ENCODE measurements at places on chromosomes 16 and 17. TPM values are rescaled to one million over a fixed set of nuclear protein-coding genes. Genes with fewer than 3 reads are reported as not detected.

GRCh38 chr17:16934133-16934795, 37.7 kb downstream of the TNFRSF13B start:
- DNase-seq, result no peak

Gene KRTAP3-1
- polyA plus RNA-seq, result 0.16 TPM

- no peak for DNase-seq
Measured at GRCh38 chr17:65711671-65712276, 150.3 kb upstream of the AXIN2 start.

DNA sequence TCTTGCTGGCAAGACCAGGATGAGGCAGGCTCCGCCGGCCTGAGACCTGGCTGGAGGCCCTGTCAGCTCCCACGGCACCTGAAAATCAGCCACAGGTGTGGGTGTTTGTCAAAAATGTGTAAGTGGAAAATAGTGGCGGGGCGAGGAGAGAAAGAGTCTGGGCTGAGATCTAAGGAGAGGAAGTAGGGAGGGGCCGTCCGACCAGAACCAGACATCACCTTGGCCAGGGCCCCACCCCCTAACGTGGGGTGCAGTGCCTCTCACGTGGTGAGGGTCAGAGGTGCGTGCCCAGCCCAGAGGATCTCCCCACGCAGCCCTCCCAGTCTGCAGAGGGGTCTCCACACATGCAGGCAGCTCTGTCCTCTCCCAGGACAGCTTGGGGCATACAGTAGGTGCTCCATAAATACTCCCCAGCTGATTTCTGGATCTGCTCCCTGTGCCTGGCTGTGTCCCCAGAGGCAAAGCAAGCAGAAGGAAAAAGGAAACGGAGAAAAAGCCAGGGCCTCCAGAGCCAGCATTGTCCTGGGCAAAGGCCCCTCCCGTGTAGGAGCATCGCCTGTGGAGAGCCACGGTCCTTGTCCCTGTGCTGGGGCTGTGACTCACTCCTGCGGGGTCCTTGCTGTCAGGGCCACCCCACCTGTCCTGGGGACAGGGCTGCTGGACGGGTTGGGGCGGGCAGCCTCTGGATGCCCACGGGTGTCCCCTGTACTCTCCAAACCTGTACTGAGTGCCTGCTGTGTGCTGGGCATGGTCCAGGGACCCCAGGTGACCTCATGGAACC, 16.7 kb downstream of the ZFPM1 start:
- DNase-seq, result no peak

Gene ASPSCR1
- polyA plus RNA-seq, result 12.0 TPM

DNA sequence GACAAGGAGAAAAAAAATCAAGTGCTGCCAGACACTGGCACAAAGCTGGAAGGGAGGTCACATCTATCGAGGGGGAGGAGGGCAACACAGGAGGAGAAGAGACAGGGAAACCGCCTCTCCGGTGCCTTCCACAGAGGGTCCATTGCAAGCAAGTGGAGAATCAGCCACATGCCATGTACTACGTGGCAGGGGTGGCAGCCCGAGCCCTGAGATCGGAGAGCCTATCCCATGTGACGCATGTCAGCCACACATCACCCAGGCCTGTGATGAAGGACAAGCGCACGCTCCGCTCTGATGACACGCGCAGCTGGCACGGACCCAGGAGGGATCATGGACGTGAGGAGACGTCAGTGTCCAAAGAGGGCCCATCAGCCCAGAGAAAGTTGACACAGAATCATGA, 30.1 kb downstream of the ADCY9 start:
- no peak for DNase-seq

Gene CCDC47
- 55.3 TPM for polyA plus RNA-seq

DNA sequence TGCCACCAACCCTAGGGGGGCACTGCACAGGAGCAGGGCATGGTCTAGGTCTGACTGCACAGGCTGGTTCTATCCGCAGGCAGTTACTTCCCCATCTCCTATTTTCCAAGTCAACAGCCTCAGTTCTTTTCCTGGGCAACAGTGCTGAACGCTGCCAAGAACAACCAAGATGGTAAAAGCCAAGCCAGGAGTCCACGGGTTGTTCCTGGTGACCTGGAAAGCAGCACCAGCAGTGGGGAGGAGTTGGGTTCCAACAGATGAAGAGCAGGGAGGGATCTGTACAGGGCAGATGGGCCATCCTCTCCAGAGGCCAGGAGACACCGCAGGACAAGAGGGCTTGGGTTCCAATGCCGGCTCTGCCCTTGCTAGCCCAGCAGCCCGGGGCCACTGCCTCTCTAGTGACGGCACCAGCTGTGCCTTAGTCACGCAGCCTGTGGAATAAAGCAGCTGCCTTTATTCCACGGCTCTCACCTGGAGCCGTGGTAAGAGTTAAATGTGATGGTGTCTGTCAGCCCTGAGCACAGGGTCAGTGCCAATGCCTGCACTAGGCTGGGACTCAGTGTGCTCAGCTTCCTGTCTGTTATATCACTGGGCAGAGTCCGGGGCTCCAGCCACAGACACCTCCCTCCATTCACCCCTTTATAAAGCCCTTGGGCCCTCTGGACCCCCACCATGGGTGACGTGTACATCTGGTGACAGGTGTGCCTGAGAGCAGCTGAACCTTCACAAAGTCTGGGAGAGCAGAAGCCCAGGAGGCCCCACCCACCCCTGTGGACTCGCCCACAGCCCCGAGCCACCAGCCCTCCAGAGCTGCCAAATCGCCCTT, 44.9 kb downstream of the MARF1 start:
- DNase-seq, result no peak

- no peak for DNase-seq
Measured at GRCh38 chr17:44901411-44901921, 2.2 kb upstream of the EFTUD2 start.

Gene C16orf54
- polyA plus RNA-seq, result not detected

- DNase-seq, result no peak
Measured at GRCh38 chr17:76793775-76794174, 55.9 kb downstream of the MFSD11 start.

DNA sequence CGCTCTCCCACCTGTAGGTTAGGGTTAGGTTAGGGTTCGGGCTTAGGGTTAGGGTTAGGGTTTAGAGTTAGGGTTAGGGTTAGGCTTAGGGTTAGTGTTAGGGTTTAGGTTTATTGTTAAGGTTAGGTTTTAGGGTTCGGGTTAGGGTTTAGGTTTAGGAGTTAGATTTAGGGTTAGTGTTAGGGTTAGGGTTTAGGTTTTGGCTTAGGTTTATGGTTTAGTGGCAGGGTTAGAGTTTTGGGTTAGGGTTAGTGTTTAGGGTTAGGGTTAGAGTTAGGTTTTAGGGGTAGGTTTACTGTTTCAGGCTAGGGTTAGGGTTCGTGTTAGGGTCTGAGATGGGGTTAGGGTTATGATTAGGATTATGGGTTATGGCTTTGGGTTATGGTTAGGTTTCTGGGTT, 31.6 kb upstream of the ZCCHC14 start:
- no peak for DNase-seq

DNA sequence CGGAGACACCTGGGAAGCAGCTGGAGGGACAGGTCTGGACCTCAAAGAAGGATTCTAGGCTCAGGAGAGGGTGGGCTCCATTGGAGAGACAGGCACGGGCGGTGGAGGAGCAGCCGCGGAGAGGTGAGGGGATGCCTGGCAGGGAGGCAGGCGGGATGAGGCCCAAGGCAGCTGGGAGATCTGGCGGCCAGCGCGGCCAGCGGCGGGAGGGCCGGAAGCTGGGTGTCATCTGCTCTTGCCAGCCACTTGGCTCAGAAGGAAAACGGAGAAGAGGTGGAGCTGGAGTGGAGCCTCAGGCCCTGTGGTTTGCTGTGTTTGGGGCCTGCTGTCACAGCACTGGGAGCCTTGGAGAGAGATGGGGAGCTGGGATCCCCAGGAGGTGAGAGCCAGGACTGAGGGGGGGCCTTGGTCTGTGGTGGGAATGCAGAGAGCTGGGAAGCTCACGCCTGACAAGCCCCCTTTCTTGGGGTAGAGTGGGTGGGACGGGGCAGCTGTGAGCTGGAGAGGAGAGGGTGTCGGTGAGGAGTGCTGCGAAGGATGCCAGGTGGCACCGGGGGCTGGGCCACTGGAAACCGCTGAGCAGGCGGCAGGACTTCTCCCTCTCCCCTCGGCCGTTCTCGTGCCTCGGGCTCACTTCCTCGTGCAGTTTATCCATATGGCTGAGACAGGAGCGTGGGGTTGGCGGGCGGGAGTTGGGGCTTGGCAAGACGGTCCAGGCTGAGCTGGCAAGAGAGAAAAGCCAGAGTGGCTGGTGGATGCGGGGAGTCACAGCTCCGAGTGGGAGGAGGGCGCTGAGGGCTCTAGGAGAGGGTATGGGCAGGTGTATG, 8.0 kb downstream of the TBC1D24 start:
- no peak for DNase-seq

- DNase-seq, result no peak
Measured at GRCh38 chr17:72681844-72682243, 410.6 kb downstream of the SLC39A11 start.

Gene SPIRE2
- polyA plus RNA-seq, result 2.3 TPM

DNA sequence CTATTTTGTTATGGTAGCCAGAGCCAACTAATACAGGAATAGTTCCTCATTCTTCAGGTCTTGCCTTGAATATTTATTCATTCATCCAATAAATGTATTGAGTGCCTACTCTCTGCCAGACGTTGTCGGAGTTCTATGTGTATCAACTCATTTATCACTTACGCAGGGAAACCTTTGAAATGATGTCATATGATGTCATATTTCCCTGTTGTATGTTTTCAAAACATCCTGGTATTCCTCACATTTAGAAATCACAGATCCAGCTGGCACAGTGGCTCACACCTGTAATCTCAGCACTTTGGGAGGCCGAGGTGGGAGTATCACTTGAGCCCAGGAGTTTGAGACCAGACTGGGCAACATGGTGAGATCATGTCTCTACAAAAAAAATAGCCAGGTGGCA, 2.7 kb upstream of the NLE1 start:
- DNase-seq, result no peak

Gene G6PC1
- not detected for polyA plus RNA-seq

GRCh38 chr16:50329446-50330189, 39.2 kb downstream of the BRD7 start:
- no peak for DNase-seq

GRCh38 chr17:7094652-7095019, 14.6 kb upstream of the CLEC10A start:
- DNase-seq, result no peak

Gene CACNG1
- polyA plus RNA-seq, result not detected

Gene CETP
- polyA plus RNA-seq, result 0.04 TPM

- DNase-seq, result no peak
Measured at GRCh38 chr16:56252835-56253234, 61.5 kb downstream of the GNAO1 start.

DNA sequence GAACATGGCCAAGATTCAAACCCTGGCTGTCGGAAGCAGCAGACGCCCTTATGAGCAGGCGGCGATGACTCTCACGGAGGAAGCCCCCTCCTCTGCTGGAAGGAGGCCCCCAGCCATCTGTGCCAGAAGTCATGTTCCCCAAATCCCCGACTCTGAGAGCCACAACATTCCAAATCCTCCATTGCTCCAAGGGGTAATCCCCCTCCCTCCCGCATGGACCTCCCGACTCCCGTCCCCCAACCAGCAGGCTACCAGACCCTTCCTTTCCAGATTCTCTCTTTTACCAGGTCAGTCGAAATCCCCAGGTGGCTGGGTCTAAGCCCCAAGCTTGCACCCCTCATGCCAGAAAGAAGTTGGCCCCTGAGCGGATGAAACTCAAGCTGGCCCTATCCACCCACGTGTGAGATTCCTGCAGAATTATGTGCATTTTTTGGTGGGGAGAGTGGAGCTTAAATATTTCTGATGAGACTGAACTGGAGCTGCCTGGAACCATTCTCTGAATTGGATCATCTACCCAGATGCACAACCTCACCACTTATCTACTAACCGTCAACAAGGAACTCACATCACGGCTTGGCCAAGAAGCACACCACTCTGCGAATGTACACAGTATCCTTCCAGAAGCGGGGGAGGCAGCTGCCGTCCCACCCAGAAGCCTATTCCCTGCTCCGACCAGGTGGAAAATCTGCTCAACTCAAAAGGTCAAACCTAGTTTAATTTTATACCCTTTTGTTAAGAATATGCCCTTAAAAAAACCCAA, 283.5 kb downstream of the C16orf95 start:
- no peak for DNase-seq

- DNase-seq, result no peak
Measured at GRCh38 chr17:38554430-38555350, 51.1 kb downstream of the SRCIN1 start.

DNA sequence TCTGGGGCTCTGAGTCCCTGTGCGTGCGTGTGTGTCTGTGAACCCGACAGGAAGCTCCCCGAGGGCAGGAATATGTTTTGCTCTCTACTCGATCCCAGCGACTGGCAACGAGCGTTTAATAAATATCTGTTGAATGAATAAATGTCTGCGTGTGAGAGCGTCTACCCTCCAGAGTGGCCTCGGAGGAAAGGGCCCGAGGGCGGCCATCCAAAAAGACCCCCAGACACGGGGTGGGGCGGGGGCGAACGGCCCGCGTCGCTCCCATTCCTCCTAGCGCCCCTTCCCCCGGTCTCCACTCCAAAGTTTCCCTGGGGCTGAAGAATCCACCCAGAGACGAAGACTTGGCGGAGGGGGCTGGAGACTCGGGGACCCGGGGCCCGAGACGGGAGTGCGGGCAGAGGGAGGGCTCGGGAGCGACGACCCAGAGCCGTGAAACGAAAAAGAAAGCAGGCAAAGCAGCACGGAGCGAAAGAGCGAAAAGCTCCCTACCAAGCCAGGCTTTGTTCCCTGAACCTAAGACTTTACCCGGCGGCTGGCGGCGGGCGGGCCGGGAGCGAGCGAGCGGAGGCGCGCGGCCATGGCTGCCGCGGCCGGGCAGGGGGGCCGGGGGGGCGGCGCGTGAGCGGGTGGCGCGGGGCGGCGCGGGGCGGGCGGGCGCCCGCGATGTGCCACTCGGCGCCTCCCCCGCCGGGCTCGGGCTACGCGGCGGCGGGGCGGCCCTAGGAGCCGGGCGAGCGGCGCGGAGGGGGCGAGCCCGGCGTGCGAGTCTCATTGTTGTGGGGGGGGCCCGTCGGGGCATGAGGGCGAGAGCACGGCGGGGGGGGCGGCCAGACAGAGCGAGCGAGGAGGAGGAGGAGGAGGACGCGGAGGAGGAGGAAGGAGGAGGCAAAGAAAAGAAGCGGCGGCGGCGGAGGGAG, at the start of gene MLLT6:
MLLT6 (plus strand) TSS at position 668 of the 917 bp plus-strand sequence. CDS start 360 bp downstream, outside the sequence.
- no peak for DNase-seq

Gene OGFOD1
- 54.8 TPM for polyA plus RNA-seq

Gene WNK4
- polyA plus RNA-seq, result 2.1 TPM

Gene GINS3
- 5.5 TPM for polyA plus RNA-seq

Gene CSH2
- not detected for polyA plus RNA-seq

GRCh38 chr16:82439678-82440293, 187.0 kb upstream of the CDH13 start:
- no peak for DNase-seq
